ENCODE measurements at places on chromosomes 3 and 15.

DNA sequence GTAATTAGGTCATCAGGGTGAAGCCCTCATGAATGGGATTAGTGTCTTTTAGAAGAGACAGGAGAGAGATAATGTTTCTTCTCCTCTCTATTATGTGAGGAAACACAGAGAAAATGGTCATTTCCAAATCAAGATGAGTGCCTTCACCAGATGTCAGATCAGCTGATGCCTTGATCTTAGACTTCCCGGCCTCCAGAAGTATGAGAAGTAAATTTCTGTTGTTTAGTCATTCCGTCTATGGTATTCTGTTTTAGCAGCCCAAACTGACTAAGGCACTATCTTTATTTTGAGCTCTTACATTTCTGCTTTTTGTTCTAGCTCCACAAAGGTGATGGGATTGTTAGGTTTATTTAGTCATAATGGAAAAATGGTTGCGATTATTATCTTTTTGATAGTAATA lies 273.2 kb upstream of the GADL1 start:
- no peak for DNase-seq

DNA sequence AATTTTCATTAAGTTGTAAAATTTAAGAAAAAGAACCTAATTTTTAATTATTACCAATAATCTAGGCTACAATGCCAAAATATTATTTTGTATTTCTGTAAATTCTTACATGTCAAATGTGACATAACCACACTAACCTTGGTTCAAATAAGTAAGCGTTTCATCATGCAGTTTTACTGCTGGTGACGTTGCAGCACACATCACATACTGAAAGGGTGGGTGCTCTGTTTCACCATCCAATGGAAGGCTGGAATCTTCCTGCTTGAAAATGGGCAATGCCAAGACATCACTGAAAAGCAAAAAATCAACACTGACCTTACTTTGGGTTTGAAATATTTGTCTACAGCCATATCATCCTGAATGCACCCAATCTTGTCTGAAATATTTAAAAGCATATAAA lies 14.8 kb downstream of the UBP1 start:
- DNase-seq: no peak

- DNase-seq: no peak
Observed at GRCh38 chr15:78321041-78321570, 19.0 kb upstream of the CRABP1 start.

GRCh38 chr3:127763816-127764215 lies 58.5 kb downstream of the MGLL start:
- DNase-seq: no peak

DNA sequence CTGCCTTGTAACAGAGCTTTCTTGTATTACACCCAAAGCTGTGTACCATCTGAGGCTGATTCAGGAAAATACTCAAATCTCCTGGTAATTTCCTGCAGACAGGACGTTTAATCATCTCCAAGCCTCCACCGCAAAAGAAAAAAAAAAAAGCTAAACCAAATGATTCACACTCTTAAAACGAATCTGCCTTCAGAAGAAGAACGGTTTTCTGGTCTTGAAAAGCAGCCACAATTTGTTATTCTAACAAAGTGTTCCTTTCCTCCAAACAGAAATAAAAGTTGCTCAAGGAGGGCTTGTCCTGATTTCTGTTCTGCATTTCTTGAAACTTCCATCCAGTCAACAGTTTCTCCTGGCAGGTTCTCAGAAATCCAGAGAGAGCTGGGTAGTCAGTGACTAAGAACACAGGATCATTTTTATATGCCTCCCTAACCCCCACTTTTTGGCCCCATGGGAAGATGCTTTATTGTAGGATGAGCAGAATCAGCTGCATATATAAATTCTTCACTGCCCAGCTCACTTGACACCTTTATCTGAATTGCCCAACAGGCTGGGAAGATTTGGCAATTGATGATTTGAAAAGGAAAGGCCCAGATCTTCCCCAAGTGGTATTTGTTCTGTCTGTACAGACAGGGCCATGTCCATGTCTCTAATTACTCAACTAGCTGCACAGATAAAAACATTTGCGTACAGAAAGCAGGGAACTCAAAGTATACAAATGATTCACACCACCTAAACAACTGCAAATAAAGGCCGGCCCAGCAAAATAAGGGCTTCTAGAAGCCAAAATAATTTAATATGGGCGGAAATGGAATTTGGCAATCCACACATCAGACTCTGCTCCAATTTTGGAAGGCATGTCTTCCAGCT lies 41.0 kb upstream of the PRICKLE2 start:
- DNase-seq: no peak

DNA sequence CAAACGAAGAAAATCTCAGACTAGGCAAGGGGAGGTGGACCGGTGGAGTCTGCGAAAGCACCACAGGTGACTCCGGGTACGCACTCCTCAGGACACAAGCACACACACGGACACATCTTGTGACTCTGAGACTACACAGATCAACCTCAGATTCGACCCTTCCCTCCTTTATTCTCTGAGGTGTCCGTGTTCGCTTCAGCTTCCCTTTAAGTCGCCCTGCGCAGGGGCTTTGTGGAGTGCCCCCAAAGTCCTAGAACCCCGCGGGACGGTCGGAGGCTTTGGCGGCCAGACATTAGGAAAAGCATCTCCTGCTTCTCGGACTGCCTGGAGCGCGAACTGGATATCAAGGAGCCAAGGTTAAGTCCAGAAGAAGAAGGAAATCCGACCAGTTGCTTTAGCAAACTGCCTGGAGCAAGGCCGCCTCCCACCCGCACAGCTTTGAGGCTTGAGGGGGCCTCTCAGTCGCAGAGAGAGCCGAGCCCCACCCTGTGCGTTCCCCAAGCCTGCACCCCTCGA lies 730 bp downstream of the DGKG start:
- no peak for DNase-seq

- no peak for DNase-seq
Observed at GRCh38 chr15:72338617-72339321, 18.8 kb upstream of the CELF6 start.

- DNase-seq: no peak
Observed at GRCh38 chr3:158160958-158161357, 51.1 kb downstream of the RSRC1 start.

DNA sequence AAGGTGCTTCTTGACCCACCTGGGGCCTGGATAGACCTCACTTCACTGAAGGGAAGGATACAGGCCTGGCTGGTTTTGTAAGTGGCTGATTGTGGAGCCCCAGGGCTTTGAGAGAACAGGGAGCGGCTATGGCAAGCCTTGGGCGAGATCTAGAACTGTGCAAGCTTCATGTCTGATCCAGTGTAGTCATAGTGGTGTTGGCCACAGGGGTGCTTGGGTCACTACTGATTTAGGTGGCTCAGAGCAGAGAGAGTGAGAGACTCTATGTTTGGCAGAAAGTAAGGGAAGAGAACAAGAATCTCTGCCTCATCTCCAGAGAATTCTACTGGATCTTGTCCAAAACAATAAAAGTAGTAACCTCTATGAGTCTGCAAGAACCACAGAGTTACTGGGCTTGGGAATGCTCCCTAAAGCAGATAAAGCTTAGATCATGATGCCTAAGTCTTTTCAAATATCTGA lies 394.2 kb upstream of the EPHA3 start:
- DNase-seq: no peak

DNA sequence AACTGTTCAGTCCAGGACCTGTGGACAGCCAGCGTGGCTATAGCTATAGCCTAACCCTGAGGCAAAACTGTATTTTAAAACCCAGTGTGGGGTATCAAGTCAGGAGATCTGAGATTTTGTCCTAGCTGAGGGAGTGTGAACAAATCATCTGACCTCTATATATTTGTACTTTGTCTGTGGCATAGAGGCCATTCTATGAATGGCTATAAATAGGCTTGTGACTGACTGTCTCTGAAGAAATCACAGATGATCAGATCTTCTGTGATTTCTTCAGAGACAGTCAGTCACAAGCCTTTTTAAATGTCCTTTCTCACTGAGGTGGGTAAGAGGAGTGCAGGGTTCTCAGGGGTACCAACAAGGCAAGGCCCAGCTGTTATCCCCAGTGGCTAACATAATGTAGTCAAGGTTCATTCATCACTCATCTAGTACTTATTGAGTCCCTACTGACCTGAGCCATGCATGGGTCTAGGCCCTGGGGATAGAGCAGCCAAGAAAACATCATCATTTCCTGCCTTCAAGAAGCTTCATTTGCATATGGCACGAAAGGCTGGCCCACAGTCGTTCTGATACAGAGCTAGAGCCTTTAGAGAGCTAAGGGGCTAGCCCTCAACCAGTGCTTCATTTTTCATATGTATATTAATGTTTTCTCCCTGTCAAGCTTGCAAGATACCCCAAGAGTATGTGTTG lies 53.3 kb downstream of the TIPARP start:
- DNase-seq: no peak

DNA sequence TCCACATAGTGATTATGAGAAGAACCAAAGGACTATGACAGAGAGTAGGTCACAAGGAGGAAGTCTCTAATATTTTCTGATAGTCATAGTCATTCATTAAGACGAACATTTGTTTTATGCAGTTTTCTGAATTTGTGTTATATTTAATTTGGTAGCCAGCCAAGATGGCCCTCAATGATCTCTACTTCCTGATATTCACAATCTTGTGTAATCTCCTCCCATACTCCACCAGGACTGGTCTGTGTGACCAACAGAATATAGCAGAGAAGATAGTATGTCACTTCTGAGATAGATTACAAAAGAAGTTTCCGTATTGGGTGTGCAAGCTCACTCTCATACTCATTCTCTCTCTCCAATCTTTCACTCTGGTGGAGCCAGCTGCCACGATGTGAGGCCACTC lies 30.8 kb downstream of the HLTF start:
- no peak for DNase-seq

DNA sequence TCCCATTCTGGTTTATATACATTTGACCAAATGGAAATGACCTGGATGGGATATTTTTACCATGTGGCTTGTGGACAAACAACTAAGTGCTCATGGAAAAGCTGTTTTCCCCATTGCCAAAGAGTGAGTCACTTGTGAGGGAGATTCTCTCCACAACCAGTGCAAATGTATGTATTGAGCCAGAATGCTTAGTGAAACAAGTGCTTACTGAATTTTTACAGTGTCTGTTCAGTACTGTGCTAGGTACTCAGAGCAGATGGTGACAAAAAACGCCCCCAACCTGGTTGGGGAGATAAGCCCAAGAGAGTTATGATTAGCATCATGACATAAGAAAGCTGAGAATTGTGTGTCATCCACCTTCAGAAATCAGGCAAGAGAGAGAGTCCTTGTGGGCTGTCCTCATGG lies 2.3 kb downstream of the CHP1 start:
- DNase-seq: no peak

DNA sequence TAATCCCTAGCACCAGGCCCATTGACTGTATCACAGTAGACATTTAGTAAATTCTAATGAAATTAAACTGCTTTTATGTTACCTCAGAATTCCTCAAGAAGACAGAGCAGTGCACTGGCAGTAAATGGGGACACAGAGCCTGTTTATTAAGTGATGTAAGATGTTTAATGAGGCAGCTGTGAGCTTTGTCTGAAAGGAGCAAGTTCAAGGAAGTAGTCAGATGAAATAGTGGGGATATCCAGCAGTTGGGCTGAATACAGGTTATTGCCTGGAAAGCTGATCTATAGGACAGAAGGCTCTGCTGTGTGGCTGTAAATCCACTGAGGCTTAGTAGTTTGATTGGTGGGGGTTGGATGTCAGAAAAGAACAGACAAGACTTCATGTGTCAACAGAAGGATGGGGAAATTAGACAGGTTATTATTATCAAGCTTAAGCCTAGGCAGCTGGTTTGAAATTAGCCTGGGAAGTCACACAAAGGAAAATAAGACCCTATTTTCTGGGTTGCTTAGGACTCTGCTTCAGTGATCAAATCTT lies 62.2 kb downstream of the PFN2 start:
- DNase-seq: no peak

DNA sequence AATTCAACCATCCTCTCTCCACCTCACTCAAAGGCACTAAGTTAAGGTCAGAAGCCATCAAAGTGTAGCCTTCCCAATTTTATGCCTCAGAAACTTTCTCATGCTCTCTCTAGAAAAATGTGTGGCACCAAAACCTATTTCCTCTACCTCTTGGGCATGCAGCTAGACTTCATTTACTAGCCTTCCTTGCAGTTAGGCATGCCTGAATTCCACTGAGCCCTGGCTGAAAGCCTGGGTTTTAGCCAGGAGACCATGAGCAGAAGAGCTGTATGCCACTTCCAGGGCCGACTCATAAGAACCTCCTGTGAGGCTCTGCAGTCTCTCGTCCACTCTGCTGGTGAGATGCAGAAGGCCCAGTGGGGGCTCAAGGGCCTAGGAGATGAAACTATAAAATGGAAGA lies 145.0 kb downstream of the MYLK start:
- DNase-seq: no peak

- DNase-seq: no peak
Observed at GRCh38 chr3:59978979-59979378, 929.2 kb upstream of the CFAP20DC start.

DNA sequence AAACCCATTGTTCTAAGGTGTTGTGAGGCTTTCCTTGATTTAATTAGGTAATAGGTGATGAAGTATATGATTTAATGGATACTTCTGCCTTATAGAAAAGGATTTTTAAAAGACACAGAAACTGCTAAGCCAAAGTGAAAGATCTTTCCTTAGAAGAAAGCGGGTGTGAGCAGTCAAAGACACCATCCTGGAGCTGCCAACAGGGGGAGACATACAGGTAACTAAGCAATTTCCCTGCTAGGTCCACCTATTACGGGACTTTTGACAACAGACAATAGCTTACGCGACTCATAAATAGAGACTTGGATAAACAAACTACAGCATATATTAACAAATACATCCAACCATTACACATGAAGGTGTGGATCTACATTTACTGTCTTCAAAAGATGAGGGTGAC lies 669.5 kb downstream of the SQOR start:
- no peak for DNase-seq

DNA sequence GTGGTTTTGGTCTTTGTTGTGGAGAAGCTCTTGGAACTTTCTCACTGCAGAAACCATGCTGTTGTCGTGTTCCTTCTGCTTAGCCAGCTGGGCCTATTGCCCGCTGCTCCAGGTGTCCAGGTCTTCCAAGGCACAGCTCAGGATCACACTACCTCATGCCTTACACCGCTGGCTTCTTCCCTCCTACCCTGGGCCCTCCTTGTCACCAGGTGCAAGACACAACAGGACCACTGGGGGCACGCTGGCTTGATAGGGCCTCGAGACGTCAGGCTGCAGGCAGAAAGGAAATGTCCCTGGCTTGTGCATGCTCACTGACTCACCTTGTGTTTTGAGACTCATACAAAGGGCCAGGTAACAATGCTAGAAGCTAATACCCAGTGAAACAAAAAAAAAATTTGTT lies 32.3 kb downstream of the PAQR9 start:
- no peak for DNase-seq

DNA sequence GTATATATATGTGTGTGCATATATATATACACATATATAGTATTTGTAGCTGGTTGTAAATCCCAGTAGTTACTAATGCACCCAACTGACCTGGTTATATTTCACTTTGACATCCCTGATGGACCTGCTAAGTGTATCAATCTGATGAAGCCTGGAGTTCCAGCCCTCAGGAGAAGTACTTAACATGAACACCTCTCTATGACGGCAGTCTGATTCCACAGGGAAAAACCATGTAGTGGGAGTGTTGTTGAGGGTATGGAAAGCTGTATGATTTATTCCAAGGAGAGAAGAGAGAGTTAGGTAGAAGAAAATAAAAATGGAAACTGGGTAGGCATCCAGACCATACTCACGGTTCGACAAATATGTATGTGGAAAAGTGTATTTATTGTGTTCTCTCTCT lies 531.2 kb upstream of the SEMA6D start:
- DNase-seq: no peak

GRCh38 chr3:27325419-27325818 lies 43.8 kb downstream of the NEK10 start:
- no peak for DNase-seq

GRCh38 chr3:120797857-120798256 lies 55.3 kb downstream of the GTF2E1 start:
- no peak for DNase-seq

- DNase-seq: no peak
Observed at GRCh38 chr3:130841357-130841756, 52.5 kb upstream of the ATP2C1 start.
